ENCODE measurements at places on chromosomes 13 and 19. TPM values are rescaled to one million over a fixed set of nuclear protein-coding genes. Genes with fewer than 3 reads are reported as not detected.
A peak's percentile ranks its signal among the peaks of the same experiment; 100 is the strongest.

DNA sequence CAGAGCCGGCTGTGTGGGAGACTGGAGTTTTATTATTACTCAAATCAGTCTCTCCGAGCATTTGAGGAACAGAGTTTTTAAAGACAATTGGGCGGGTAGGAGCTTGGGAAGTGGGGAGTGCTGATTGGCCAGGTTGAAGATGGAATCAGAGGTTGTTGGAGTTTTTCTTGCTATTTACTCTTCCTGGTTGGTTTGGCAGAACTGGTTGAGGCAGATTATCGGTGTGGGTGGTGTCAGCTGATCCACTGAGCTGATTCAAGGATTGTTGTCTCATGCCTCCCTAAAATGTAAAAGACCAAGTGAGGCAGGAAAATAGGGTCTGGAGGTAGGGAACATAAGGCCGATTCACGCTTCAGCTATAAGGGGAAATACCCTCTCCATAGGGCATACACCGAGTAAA lies 1.3 kb upstream of the TDRD12 start:
- H3K4me1 ChIP-seq: no peaks in the 10 kb centered on the region
- H3K36me3 ChIP-seq: peaks cover 2% of the 10 kb centered on the region
- H3K27ac ChIP-seq: no peak overlapping the region
- DNase-seq: no peak
- H3K4me3 ChIP-seq: no peak overlapping the region
- no peaks in the 10 kb centered on the region for H3K27me3 ChIP-seq

DNA sequence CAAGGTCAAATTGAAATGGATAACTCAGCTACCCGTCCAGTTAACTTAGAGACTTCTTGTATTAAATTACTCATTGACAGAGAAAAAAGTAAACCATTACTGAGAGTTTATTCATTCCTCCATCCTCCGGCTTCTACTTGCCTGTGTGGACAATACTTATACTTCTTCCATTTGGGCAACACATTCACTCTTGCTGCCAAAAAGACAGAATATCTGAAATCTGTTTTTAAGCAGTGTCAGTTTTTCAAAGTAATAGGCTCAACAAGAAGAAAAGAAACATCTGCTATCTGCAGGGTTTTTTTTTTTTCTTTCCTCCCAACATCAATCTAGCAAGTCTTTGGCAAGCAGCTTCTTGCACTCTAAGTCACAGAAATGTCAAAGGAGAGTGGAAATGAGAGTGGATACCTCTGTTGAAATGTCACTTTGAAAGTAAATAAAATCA lies 1142.8 kb downstream of the PCDH9 start:
- no peaks in the 10 kb centered on the region for H3K36me3 ChIP-seq
- H3K4me3 ChIP-seq: no peak overlapping the region
- H3K27ac ChIP-seq: no peak overlapping the region

DNA sequence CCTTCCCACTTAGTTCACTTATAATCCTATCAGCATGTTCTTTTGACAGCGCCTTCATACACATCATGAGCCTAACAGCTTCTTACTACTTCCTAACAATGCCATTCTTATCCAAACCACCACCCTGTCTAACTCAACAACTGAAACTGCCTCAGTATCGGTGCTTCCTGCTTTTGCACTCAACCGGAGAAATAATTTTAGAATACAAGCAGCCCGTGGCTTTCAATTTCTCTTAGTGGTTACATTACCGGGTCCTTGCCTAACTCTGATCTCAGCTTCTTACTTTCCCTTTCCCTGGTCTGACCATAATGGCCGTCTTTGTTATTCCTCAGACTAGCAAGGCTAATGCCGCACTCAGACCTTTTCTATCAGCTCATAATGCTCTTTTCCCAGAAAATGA lies 17.0 kb downstream of the ZFP82 start:
- H3K27me3 ChIP-seq: no peaks in the 10 kb centered on the region
- no peak for DNase-seq
- H3K4me1 ChIP-seq: no peaks in the 10 kb centered on the region
- H3K27ac ChIP-seq: no peak overlapping the region

DNA sequence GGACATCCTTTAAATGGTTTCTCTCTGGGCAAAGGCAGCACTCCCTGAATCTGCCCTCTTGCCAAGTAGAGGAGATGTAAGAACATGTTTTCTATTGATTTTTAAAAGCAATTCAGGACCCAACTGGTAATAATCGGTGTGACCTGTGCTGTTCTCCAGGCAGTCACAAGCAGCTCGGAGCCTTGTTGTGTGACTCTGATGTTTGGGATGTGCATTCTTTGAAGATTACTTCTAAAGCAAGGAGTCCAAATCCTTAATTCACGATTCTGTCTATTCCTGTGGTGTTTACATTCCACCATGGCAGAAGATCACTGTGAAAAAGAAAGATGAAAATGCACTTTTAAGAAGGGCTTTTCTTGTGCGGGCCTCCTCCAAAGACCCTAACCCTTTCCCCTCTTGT lies 122.3 kb upstream of the ZNF536 start:
- H3K27me3 ChIP-seq: peaks cover 32% of the 10 kb centered on the region
- DNase-seq: no peak
- H3K4me1 ChIP-seq: no peaks in the 10 kb centered on the region
- no peak overlapping the region for H3K4me3 ChIP-seq
- no peaks in the 10 kb centered on the region for H3K36me3 ChIP-seq
- no peak overlapping the region for H3K27ac ChIP-seq

DNA sequence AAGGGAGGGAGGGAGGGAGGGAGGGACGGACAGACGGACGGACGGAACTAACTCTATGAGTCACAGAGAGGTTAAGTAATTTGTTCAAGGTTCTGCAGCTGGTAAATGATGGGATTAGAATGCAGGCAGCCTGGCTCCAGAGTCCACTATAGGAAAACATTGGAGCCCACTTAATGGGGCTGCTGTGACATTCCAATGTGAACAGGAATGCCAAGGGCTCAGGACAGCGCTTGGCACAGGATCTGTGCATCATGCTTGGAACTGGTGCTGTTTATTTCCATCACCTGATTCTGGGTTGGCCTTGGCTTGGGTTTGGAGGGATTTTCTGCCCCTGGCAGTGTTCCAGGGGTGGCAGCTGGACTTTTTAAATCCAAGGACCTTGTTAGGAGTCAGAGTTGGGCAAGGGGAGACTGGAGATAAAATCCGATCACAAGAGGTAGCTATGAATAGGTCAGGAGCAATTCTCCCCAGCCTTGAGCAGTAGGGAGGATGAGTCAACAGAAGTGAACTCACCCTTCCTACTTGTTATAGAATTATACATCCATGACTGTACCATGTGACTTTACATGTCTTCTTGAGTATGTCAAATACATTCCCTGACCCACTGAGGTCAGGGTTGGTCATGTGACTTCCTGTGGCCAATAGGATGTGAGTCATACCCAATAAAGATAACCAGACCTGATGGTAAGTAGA lies 7.8 kb upstream of the HIF3A start:
- DNase-seq: peak; percentile 44
- peak overlapping the region; percentile 65 for H3K27ac ChIP-seq
- H3K36me3 ChIP-seq: no peaks in the 10 kb centered on the region
- H3K4me1 ChIP-seq: no peaks in the 10 kb centered on the region
- no peaks in the 10 kb centered on the region for H3K27me3 ChIP-seq

- peaks cover 4% of the 10 kb centered on the region for H3K4me1 ChIP-seq
- H3K4me3 ChIP-seq: no peak overlapping the region
- no peak overlapping the region for H3K27ac ChIP-seq
- peak; percentile 58 for DNase-seq
- no peaks in the 10 kb centered on the region for H3K36me3 ChIP-seq
Observed at GRCh38 chr13:106898231-106898630, 330.3 kb upstream of the ARGLU1 start.

GRCh38 chr19:48111280-48111679 lies 663 bp upstream of the PLA2G4C start:
- no peak for DNase-seq
- H3K4me3 ChIP-seq: no peak overlapping the region
- H3K36me3 ChIP-seq: peaks cover 3% of the 10 kb centered on the region
- no peaks in the 10 kb centered on the region for H3K27me3 ChIP-seq
- H3K4me1 ChIP-seq: no peaks in the 10 kb centered on the region
- H3K27ac ChIP-seq: peak overlapping the region; percentile 100

DNA sequence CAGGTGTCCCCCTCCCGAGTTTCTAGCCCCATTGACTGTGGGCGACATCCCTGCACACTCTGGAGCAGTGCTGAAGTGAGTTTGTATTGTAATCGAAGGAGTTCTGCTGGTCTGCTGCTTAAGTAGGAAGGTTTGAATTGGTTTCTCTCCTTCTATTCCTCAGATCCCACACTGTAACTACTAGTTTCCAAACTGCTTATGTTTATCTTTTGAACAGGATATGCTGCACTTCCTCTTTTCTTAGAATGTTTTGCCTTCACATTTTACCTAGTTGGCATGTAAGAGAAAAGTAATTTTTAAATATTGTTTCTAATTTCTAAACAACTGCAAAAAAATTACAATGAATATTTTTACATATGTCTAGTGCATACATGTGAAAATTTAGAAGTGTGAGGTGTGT lies 511.8 kb downstream of the KLF12 start:
- H3K4me1 ChIP-seq: no peaks in the 10 kb centered on the region
- H3K27me3 ChIP-seq: no peaks in the 10 kb centered on the region
- H3K27ac ChIP-seq: no peak overlapping the region
- peak; percentile 8 for DNase-seq

DNA sequence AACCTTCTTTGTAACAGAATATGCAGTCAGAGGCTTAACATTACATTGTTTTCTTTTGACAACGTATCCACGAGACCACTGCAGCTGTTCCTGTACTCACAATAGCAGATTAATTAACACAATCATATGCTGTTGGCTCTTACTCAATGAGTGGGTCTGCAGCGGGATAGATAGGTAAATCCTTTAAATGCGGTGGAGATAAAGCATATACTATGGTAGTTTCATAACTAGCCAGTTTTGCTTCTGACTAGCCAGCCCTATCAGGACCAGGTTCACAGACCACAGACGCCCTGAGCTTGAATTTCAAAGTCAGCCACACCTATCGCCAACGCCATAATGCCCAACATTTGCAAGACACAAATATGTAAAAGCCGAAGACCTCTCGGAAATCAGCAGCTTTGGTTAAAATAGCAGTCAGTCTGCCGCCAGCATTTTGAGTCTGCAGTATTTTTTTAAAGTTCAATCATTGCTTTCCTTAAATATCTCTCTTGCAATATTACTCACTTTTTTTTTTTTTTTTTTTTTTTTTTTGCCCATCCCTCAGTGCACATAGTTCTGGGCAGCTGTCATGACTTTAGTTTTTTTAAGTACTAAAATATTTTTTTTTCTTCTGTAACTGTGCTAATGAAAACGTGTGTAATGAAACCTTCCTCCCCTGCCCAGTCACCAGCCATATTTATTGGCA lies 120.5 kb downstream of the ZNF536 start:
- H3K27me3 ChIP-seq: peaks cover 6% of the 10 kb centered on the region
- H3K36me3 ChIP-seq: no peaks in the 10 kb centered on the region
- DNase-seq: no peak
- H3K4me1 ChIP-seq: peaks cover 3% of the 10 kb centered on the region
- no peak overlapping the region for H3K27ac ChIP-seq

DNA sequence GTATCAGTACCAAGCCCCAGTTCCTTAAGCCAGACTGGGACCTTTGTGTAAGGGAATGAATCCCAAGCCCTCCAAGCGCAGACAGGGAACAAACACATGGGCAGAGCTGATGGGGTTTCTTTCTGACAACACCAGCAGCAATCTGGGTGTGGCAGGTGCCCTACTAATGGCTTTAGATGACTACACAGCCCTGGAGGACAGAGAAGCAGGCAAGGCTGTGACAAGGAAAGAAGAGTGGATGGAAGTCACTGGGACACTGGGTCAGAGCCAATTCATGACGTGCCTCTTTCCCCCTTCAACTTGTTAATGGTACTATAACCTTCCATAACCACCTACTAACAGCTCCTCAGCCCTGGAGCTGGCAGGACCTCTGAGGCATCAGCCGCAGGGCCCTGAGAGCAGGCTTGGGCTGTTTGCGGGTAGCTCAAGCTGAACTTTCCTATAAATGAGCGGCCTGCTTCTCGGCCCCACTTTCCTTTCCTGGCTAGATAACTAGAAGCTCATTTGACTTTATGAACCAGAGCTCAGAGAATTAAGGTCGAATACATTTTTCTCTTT lies 38.9 kb downstream of the RASL11A start:
- DNase-seq: no peak
- H3K27me3 ChIP-seq: no peaks in the 10 kb centered on the region
- no peak overlapping the region for H3K27ac ChIP-seq
- H3K4me3 ChIP-seq: no peak overlapping the region

DNA sequence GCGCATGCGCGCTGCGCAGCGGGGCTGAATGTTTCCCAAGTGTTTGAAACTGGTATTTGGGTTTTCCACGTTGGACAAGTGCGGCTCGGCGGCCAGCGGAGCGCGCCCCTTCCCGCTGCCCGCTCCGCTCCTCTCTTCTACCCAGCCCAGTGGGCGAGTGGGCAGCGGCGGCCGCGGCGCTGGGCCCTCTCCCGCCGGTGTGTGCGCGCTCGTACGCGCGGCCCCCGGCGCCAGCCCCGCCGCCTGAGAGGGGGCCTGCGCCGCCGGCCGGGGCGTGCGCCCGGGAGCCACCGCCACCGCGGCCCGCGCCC lies at the start of gene ING1:
ING1 (plus strand) TSS at position 59 of the 311 bp plus-strand sequence. CDS start 450 bp downstream, outside the sequence.
- H3K27me3 ChIP-seq: no peaks in the 10 kb centered on the region
- H3K4me3 ChIP-seq: peak within 1 kb of the TSS; percentile 89
- peak; percentile 11 for DNase-seq
- H3K36me3 ChIP-seq: no peaks in the 10 kb centered on the region
- peaks cover 24% of the 10 kb centered on the region for H3K4me1 ChIP-seq

- H3K4me3 ChIP-seq: no peak overlapping the region
- DNase-seq: no peak
- H3K4me1 ChIP-seq: no peaks in the 10 kb centered on the region
Observed at GRCh38 chr13:27200413-27201070, 28.9 kb upstream of the USP12 start.

DNA sequence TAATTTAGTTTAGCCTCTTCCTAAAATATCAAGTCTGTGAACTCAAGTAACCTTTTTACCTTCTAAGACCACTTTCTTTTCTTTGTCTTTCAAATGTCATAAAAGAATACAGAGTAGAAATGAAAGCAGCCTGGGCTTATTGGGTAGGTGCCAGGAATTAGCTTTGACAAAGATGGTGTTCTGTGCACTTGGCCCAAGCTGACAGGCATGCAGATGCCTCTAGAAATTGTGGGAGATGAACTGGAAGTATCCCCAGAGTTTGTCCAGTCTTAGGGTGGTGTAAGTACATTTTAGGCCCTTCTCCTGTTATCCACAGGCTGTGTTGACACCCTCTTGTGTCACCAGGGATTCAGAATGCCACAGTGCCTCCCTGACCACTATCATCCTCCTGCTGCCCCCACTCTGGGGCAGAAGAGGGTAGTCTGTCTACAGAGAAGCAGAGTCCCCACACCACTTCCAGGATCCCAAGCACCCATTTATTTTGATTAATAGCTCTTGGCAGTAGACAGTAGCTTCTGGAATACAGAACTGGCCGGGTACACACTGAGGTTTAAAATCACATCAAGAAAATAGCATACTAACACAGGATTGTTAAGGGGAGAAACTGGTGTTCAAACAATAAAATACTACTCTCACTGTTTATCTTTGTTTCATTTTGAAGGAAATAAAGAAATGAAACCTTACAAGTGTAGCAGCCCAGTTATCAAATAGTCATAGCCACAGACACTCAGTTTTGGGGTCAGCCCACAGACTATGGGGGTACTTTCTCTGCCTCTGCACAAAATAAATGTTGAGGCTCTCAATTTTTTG lies 343.2 kb downstream of the KCNRG start:
- H3K36me3 ChIP-seq: no peaks in the 10 kb centered on the region
- peaks cover 26% of the 10 kb centered on the region for H3K4me1 ChIP-seq
- H3K27me3 ChIP-seq: no peaks in the 10 kb centered on the region
- H3K4me3 ChIP-seq: no peak overlapping the region
- peak overlapping the region; percentile 62 for H3K27ac ChIP-seq
- peak; percentile 69 for DNase-seq

- H3K4me3 ChIP-seq: no peak overlapping the region
- no peaks in the 10 kb centered on the region for H3K27me3 ChIP-seq
Observed at GRCh38 chr13:92362717-92363116, 863.9 kb upstream of the GPC6 start.

CEACAM1 gene
- 11.2 TPM for total RNA-seq

ZNF439 gene
- 21.7 TPM for total RNA-seq

GPC5 gene
- 37.3 TPM for total RNA-seq

IFNL1 gene
- total RNA-seq: not detected

HSD17B14 gene
- total RNA-seq: 12.8 TPM
